H1 (cell line): ENCODE measurements at places on chromosomes 5 and 9. TPM values are rescaled to one million over a fixed set of nuclear protein-coding genes. Genes with fewer than 3 reads are reported as not detected.

CDHR2 gene
- 0.02 and 0.06 TPM in 2 replicates for polyA plus RNA-seq

ANKRD31 gene
- 0.02 and 0.05 TPM in 2 replicates for polyA plus RNA-seq

DDX4 gene
- polyA plus RNA-seq, result 0.03 TPM in 1 of 2 replicates, not detected in the other

GNG10 gene
- polyA plus RNA-seq, result 17.7 and 24.7 TPM in 2 replicates

TNFSF15 gene
- 0.06 and 0.09 TPM in 2 replicates for polyA plus RNA-seq

AGXT2 gene
- polyA plus RNA-seq, result not detected in 2 replicates

PJA2 gene
- polyA plus RNA-seq, result 9.5 and 15.3 TPM in 2 replicates

TTLL11 gene
- polyA plus RNA-seq, result 0.56 and 0.97 TPM in 2 replicates

PCDHB15 gene
- polyA plus RNA-seq, result 2.8 and 4.9 TPM in 2 replicates

SMC5 gene
- polyA plus RNA-seq, result 3.8 and 4.5 TPM in 2 replicates

POLE3 gene
- 52.2 and 77.3 TPM in 2 replicates for polyA plus RNA-seq

MARCOL gene
- polyA plus RNA-seq, result not detected in 2 replicates

CKMT2 gene
- polyA plus RNA-seq, result 5.0 and 7.5 TPM in 2 replicates

FAM169A gene
- polyA plus RNA-seq, result 9.0 and 12.6 TPM in 2 replicates

ISL1 gene
- 0.05 and 0.14 TPM in 2 replicates for polyA plus RNA-seq

FOXD4L6 gene
- polyA plus RNA-seq, result not detected in 2 replicates

SNX30 gene
- polyA plus RNA-seq, result 4.0 and 4.3 TPM in 2 replicates

CARD19 gene
- 112 and 144 TPM in 2 replicates for polyA plus RNA-seq

GARIN3 gene
- polyA plus RNA-seq, result not detected in 2 replicates

PCDHA10 gene
- polyA plus RNA-seq, result 2.8 TPM in 2 replicates

PIGO gene
- polyA plus RNA-seq, result 31.3 and 41.0 TPM in 2 replicates

IL3 gene
- not detected in 2 replicates for polyA plus RNA-seq

GPR150 gene
- polyA plus RNA-seq, result 0.14 and 0.27 TPM in 2 replicates

ACOT12 gene
- polyA plus RNA-seq, result 0.29 and 0.31 TPM in 2 replicates

PIP5K1B gene
- 2.2 and 4.7 TPM in 2 replicates for polyA plus RNA-seq

SPINK13 gene
- polyA plus RNA-seq, result not detected in 2 replicates

IFNA13 gene
- polyA plus RNA-seq, result not detected in 2 replicates

SCGB3A2 gene
- polyA plus RNA-seq, result 36.7 and 47.1 TPM in 2 replicates

SLC46A2 gene
- 0.02 and 0.03 TPM in 2 replicates for polyA plus RNA-seq

PCDHA4 gene
- 3.7 and 3.8 TPM in 2 replicates for polyA plus RNA-seq

FBN2 gene
- polyA plus RNA-seq, result 9.0 and 14.1 TPM in 2 replicates

NR2F1-AS1 gene
- 1.1 and 5.6 TPM in 2 replicates for polyA plus RNA-seq

AHRR gene
- polyA plus RNA-seq, result 0.41 and 0.97 TPM in 2 replicates

NRARP gene
- 32.5 and 52.0 TPM in 2 replicates for polyA plus RNA-seq

CCDC107 gene
- polyA plus RNA-seq, result 8.2 and 8.6 TPM in 2 replicates

ELOVL7 gene
- polyA plus RNA-seq, result 2.5 and 3.1 TPM in 2 replicates

SLC34A3 gene
- polyA plus RNA-seq, result 0.06 and 0.08 TPM in 2 replicates

ADAMTS6 gene
- 0.74 and 0.91 TPM in 2 replicates for polyA plus RNA-seq

TMEM215 gene
- polyA plus RNA-seq, result 0.27 and 0.33 TPM in 2 replicates

PCDHGA3 gene
- polyA plus RNA-seq, result 0.15 and 0.30 TPM in 2 replicates

CLTA gene
- polyA plus RNA-seq, result 137 and 146 TPM in 2 replicates

TSSK1B gene
- 0.05 and 0.08 TPM in 2 replicates for polyA plus RNA-seq
